ENCODE measurements at places on chromosomes 5 and 9.
A peak's percentile ranks its signal among the peaks of the same experiment; 100 is the strongest.

- DNase-seq = no peak
These were observed 238.3 kb upstream of the NUDT12 start for GRCh38 chr5:103800741-103801495.

- DNase-seq = no peak
These were observed 198.8 kb downstream of the ADAMTS12 start for GRCh38 chr5:33692980-33693379.

DNA sequence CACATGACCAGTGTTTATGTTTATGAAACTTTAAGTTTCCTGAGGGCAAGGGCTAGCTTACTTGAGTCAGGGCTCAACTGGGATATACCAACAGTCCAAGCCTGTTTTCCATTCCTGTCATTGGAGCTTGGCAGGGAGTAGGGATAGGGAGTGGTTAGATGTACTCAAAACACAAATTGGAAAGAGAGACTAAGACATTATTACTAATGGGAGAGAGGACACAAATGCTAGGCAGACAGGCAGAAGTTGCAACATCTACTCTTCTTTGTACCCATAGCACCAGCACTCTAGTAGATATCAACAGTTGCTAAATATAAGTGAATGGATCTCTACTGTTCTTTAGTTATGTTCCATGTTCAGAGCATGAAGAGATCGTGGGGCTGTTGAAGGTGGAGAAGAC is 62.8 kb downstream of the NPR3 start:
- DNase-seq = no peak

DNA sequence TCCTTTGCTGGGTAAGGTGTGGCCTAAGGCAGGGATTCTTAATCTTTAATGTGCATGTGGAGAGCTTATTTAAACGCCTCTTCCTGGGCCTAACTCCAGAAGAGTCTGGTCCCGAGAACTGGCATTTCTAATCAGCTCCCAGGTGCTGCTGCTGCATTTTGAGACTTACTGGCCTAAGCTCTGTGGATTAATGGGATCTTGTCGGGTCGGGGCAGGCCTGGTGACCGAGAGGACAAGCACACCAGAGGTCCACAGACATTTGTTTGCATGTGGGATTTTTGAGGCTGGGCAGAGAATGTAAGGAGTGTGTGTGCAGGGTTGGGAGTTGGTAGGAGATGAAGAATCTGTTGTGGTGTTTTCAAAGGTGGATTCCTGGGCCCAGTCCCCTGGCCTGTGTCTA is 95.0 kb upstream of the DAP start:
- no peak for DNase-seq

DNA sequence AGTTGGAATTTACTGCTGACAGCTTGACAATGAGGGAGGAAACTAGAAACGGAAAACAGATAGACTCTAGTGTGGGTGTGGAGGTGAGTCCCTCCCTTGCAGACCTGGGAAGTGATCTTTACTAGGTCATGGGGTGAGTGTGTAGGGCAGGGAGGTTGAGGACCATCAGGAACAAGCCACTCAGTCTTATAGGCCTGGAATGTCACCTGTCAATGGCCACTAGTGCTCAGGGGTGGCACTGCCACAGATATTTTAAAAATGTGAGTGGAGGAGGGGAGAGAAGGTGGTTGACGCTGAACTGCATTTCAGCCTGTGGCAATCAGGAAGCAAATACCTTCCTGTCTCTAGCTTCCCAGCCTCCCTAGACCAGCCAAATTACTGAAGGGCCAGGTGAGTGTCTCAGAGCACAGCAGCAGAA is 9.0 kb downstream of the OR2S2 start:
- DNase-seq = no peak

- no peak for DNase-seq
These were observed 4.7 kb downstream of the PFDN1 start for GRCh38 chr5:140298183-140298601.

- no peak for DNase-seq
These were observed 322.1 kb downstream of the ARHGEF28 start for GRCh38 chr5:73947906-73948640.

GRCh38 chr5:170218726-170219125 is 14.1 kb upstream of the C5orf58 start:
- no peak for DNase-seq

- no peak for DNase-seq
These were observed 208.9 kb upstream of the SLC30A5 start for GRCh38 chr5:68884883-68885282.

- peak; percentile 76 for DNase-seq
These were observed 13.4 kb downstream of the COL23A1 start for GRCh38 chr5:178576591-178577351.

- DNase-seq = no peak
These were observed 823.2 kb downstream of the TLE1 start for GRCh38 chr9:80866121-80866520.

DNA sequence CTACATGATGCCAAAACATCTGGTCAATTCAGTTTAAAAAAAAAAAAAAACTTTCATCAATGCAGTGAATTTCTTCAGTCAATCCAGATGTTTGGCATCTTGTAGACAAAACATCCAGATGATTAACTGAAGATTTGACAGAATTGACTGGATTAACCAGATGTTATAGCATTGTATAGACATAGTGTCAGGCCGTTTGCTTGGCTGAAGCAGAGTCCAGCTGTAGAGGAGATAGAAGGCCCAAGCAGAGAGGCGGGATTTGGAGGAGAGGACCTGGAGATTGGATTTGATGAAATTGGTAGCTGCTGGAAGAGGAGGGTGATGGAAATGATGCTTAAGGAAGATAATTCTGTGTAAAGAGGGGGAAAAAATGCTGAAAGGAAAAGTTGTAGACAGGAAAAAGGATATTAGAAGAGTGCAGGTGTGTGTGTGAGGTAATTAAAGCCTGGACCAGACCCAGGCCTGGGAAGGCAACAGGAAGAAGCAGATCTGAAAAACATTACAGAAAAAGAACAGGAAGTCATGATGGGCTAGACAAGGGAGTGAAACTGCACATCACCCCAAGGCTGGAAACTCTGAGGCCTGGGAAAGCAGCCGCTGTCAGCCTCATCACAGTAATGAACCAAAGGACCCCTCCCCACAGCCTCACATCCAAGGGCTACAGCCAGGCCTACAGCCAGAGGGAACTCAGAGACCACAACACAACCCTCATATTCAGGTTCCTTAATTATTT is 258.3 kb downstream of the CWC27 start:
- no peak for DNase-seq

DNA sequence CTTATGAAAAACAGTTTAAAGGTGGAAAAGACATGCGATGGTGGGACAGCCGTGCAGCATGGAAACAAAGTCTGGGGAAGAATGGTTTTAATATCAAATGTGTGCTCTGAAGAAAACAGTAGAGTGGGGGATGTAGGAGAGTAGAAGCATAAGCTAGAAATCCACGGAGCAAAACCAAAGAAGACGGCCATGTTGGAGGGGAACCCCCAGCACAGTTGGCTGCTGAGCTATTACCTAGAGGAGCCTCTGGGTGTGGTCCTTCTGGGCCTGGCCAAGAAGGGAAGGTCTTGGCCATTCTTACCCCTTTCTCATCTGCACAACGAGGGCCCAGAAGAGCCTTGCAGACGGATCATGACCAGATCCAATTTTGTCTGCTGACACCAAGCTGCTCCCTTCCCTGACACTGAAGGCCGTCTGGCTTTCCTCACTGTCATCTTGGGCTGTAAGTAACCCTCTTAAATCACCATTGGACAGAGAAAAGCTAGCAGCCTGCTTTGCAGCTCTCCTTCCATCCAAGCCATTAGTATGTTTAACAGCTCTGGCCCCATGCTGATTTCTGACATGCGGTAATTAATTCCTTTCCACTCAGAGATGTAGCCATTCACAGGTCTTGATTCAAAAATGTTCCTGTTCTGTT is 189.5 kb downstream of the SEC61B start:
- DNase-seq = no peak

GRCh38 chr5:128645581-128645980 is 107.5 kb upstream of the FBN2 start:
- DNase-seq = no peak

DNA sequence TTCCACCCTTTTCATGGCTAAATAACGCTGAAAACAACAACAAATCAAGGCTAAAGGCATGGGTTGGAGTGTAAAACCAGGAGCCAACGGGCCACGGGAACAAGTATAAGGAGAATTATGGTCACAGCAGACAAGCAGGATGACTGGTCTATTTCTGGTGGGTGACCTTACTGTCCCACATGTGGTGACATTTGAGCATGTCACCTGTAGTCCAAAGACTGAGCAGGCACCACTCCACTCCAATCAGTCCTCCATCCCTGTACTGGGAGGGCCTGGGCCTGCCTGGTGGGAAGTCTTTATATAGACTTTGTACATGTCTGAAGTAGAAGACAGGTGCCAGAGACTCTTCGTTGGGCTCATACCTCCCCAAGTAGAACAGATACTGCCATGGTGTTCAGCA is 36.8 kb downstream of the C9orf153 start:
- DNase-seq = no peak

GRCh38 chr9:127805620-127806019 is 2.9 kb downstream of the FPGS start:
- DNase-seq = peak; percentile 87

GRCh38 chr5:163938595-163938994 is 433.2 kb downstream of the MAT2B start:
- DNase-seq = no peak

DNA sequence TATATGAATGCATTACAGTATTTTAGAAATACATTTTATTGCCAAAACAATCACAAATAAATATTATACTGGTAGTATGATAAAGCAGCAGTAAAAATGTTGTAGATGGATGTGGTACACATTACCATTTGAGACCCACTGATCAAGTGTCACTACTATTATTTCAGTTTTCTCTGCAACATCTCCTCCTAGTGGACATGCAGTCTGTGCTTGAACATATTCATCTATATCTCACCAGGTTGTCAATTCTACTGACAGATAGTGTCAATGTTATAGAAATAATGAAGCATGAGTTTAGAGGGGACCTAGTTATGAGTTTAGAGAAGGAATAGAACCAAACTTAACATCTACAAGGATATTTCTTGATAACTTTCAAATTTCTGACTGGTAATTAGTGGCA is 39.2 kb upstream of the ELOVL7 start:
- no peak for DNase-seq

DNA sequence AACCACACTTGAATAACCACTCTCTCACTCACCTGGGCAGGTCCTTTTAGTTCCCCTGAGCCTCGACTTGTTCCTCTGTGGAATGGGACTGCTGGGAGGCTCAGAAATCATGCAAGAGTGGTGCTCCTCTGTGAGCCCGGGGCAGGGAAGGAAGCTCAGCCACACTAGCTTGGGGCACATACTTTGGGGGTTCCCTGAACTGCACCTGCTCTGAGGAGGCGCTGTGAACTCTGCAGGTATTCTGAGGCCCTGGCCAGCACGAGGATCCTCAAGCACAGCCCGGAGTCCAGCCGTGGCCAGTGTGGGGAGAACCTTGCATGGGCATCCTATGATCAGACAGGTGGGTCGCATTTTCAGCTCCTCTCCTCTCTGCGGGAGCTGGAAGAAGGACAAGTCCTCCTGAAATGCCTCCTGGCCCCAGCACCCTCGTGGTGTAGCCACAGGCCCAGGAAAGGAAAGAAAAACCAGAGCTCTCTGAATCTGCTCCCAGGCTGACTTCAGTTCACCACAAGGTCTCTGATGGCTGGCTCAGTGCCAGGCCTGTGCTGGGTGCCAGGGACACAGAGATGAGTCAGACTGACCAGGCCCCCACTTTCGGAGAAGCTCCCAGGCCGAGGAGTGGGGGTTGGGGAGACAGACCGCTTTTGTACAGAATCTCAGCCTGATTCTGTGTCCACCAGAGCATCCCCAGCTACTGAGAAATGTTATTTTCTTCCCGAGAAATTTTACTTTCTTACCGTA is 11.9 kb downstream of the GLIPR2 start:
- no peak for DNase-seq

- DNase-seq = no peak
These were observed 661.8 kb downstream of the DTWD2 start for GRCh38 chr5:118326481-118327045.

GRCh38 chr5:102873379-102873932 is 118.4 kb downstream of the PAM start:
- DNase-seq = no peak

- no peak for DNase-seq
These were observed 26.6 kb downstream of the SGTB start for GRCh38 chr5:65695162-65695755.

- DNase-seq = no peak
These were observed 688 bp downstream of the CNTLN start for GRCh38 chr9:17135295-17136160.

GRCh38 chr5:32315221-32316014 is 2.7 kb upstream of the MTMR12 start:
- DNase-seq = peak; percentile 16

DNA sequence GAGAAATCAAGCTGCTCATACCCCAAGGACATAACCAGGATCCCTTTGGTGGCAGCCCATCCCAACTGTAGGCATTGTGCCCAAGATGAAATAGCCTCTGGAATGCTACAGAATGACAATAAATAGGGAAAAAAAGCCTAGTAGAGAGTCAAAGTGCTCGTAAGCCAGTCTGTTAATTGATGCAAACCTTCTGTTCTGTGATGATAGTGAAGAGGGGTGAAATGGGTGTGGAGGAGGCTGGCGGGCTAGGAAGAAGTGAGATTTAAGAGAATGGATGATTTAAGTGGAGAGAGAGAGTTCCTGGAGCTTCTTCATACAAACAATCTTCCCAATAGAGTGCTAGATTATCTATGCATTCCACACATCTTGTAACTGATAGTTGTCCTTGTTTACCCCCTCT is 301.0 kb upstream of the PCSK5 start:
- DNase-seq = no peak

- DNase-seq = no peak
These were observed 97.9 kb downstream of the YIPF5 start for GRCh38 chr5:144072518-144072927.

DNA sequence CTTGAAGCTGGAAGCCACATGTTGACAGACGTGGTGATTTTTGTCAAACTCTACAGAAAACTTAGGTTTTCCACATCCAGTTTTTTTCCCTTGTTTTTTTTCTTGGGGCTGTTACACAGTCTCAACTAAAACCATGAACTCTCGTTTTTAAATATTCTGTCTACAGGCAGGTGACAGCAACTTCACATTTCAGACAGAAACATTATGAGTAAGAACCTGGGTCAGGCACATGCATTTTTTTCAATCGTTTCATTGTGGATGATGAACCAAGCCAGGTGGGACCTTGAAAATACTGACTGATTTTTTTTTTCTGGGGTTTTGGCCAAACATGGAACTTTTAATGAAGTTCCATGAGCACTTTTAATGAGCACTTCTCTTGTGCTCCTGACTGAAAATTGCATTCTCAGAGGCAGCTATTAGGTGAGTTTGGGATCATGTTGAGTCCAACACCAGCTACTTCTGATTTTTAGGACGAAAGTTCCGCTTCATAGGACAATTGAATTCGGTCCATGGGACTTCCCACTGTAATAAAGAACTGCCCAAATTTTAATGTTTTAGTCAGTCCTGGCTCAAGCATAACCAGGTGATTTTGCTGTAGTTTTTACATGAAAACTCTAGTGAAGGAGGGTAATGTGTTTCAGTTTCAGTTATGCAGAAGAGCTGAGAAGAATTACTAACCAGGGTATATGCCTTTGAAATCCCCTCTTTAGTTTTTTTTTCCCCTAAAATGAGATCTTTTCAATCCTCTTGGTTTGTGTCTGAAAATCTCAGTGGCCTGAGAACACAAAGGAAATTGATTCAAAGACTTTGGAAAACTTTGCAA is 93.2 kb upstream of the ADAMTS16 start:
- no peak for DNase-seq

DNA sequence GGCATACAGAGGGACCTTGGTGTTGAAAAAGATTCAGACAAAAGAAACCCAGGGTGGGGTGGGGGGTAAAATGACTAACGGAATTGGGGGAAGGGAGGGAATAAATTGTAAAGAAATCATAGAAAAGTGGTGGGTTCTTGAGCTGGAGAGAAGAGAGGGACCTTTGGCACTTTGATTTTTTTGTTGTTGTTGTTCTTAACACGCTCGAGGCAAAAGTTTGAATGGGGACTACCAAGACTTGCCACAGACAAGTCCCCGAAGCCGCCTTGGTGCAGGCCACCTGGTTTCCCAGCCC is 616 bp downstream of the VCAN start:
- no peak for DNase-seq
